ENCODE measurements at places on chromosomes 13 and 19. TPM values are rescaled to one million over a fixed set of nuclear protein-coding genes. Genes with fewer than 3 reads are reported as not detected.

- DNase-seq, result no peak
Measured at GRCh38 chr19:42021185-42021584, 27.2 kb upstream of the ATP1A3 start.

DNA sequence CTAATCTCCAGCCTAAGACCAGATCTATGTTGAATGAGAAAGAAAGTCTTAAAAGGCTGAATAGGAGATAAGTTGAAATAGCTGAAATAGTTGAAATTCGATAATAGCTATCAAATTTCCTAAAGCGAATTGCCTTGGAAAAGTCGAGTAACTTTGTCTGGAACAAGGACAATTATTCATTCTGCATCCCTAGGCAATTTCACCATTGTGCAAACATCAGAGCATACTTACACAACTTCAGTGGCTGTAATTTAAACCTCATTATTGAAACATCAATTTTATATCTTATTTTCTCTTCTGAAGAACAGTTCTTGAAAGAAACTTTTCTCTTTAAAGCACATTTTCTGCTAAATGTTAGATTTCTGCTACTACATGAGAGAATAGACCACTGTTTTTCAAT is 13.6 kb downstream of the TNFSF13B start:
- no peak for DNase-seq

Gene CLPTM1
- total RNA-seq, result 108 TPM

GRCh38 chr19:38949580-38950367 is 19.0 kb downstream of the MRPS12 start:
- DNase-seq, result peak; percentile 87

Gene CEACAM4
- total RNA-seq, result not detected

GRCh38 chr19:6045108-6045507 is 65.2 kb downstream of the RFX2 start:
- DNase-seq, result no peak

Gene GRK1
- total RNA-seq, result not detected

DNA sequence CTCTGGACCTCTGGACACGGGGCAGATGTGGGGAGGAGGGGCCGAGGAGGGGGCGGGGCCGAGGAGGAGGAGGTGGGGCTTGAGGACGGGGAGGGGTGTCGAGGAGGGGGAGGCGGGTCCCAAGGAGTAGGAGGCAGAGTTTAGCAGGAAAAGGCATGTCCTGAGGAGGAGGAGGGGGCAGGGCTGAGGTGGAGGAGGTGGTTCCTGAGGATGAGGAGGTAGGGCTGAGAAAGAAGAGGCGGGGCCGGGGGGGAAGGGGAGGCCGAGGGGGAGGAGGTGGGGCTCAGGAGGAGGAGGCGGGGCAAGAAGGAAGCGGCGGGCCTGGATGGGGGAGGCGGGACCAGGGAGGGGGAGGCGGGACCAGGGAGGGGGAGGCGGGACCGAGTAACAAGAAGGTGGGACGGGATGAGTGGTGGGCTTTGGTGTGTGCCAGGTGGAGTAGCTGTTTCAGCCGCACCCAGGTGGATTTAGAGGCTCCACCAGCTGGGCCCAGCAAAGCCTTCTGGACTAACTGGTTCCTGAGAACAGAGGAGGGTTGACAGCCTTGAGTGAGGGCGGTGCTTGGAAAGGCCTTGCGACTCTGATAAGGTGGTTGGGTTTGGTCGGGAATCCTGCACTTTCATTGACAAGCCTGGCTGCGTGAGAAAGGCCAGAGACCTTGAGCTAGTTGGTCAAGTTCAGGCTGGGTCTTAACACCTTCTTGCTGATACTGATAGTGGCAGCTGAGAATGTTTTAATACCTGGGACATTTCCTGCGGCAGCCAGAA is 7.7 kb downstream of the TECR start:
- DNase-seq, result peak; percentile 77

DNA sequence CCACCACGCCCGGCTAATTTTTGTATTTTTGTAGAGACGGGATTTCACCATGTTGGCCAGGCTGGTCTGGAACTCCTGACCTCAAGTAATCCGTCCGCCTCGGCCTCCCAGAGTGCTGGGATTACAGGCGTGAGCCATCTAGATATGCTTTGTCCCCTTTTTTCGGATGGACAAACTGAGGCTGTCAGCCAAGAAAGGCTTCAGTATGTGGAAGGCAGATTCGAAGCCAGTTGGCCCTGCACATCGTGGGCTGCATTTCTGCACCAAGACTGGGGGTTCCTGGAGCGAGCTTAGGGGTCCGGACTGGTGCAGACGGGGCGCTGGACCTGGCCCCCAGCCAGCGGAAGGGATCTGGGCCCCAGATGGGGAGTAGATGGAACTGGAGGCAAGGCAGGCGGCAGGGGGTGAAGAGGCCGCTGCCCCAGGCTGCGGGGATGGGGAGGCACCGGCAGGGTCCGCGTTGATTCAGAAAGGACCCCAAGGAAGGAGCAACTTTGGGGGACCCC is 9.7 kb upstream of the JUND start:
- no peak for DNase-seq

Gene LYL1
- total RNA-seq, result 91.5 TPM
